ENCODE measurements at places on chromosomes 6 and 20. TPM values are rescaled to one million over a fixed set of nuclear protein-coding genes. Genes with fewer than 3 reads are reported as not detected.

DEFB126 gene
- total RNA-seq = not detected

LSM14B gene
- total RNA-seq = 32.8 TPM

MYB gene
- total RNA-seq = 0.19 TPM

TCF15 gene
- total RNA-seq = 2.7 TPM

SNAP25 gene
- total RNA-seq = not detected

EPB41L1 gene
- 21.1 TPM for total RNA-seq

AKAP12 gene
- total RNA-seq = 699 TPM

BEND6 gene
- total RNA-seq = 0.14 TPM

LAMA5 gene
- total RNA-seq = 127 TPM

SCRT2 gene
- not detected for total RNA-seq

HLA-DMB gene
- total RNA-seq = 2.9 TPM

SAMD10 gene
- total RNA-seq = 4.3 TPM

FAM8A1 gene
- 14.5 TPM for total RNA-seq

MOG gene
- total RNA-seq = not detected

METTL24 gene
- not detected for total RNA-seq

FHL5 gene
- not detected for total RNA-seq

ADGB gene
- not detected for total RNA-seq

RWDD1 gene
- total RNA-seq = 24.7 TPM

GRM1 gene
- not detected for total RNA-seq

OPN5 gene
- not detected for total RNA-seq

SLC26A8 gene
- under 0.01 TPM for total RNA-seq

SRMS gene
- total RNA-seq = not detected

DAAM2 gene
- total RNA-seq = 0.14 TPM

Data from dermis blood vessel endothelial cell (primary cell).